Urinary bladder (tissue), 4 donors: ENCODE measurements at places on chromosomes 6 and 20. TPM values are rescaled to one million over a fixed set of nuclear protein-coding genes. Genes with fewer than 3 reads are reported as not detected.

DNA sequence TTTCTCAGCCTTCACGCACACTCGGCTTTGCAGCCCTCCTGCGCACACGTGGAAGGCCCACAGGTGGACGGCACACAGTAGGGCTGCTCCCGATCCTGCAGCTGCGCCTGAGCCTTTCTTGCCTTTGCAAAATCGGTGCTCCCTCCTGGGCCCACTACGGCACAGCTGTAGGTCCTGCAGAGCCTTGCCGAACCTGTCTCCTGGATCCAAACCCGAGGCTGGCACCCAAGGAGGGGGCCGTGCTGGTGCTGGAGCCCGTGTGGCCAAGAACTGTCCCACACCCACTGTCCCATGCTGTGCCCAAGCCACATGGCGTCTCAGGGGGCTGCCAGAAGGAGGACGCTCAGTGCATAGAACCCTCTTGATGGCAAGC, 227.4 kb downstream of the TTLL2 start:
- no peak for DNase-seq

- no peak for DNase-seq
Observed at GRCh38 chr6:445571-446417, 54.2 kb downstream of the IRF4 start.

GRCh38 chr6:12186528-12186927, 103.6 kb upstream of the EDN1 start:
- DNase-seq: no peak

DNA sequence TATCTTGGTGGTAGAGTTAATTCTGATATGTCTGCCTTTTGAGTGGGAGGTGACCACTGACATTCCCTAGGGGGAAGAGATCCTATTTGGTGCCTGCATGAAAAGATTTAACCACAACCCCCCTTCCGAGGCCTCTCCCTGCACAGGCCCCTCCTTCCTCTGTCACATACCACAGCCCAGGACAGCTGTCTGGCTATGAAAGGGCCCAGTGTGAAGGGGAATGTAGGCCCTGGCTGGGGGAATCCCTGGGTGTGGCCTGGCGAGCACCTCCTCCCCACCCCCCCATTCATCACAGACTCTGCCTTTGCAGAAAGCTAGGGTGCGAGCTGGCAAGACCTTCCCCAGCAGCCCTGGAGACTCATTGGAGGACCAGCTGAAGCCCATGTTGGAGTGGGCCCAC, 27.4 kb upstream of the MAPRE1 start:
- DNase-seq: no peak

- DNase-seq: no peak
Observed at GRCh38 chr20:17406051-17406590, 125.1 kb downstream of the BFSP1 start.

- no peak for DNase-seq
Observed at GRCh38 chr6:98871057-98871456, 36.7 kb downstream of the POU3F2 start.

DNA sequence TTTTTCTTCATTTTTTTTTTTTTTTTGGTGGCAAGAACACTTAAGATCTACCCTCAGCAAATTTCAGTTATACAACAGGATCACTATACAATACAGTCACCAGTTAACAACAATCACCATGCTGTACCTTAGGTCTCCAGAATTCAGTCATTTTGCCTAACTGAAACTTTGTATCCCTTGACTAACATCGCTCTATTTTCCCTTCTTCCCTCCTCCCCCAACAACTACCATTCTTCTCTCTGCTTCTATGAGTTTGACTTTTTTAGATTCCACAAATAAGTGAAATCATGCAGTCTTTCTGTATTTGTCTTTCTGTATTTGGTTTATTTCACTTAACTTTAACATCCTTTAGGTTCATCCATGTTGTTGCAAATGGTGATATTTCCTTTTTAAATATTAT, 42.4 kb upstream of the DOK5 start:
- no peak for DNase-seq

DNA sequence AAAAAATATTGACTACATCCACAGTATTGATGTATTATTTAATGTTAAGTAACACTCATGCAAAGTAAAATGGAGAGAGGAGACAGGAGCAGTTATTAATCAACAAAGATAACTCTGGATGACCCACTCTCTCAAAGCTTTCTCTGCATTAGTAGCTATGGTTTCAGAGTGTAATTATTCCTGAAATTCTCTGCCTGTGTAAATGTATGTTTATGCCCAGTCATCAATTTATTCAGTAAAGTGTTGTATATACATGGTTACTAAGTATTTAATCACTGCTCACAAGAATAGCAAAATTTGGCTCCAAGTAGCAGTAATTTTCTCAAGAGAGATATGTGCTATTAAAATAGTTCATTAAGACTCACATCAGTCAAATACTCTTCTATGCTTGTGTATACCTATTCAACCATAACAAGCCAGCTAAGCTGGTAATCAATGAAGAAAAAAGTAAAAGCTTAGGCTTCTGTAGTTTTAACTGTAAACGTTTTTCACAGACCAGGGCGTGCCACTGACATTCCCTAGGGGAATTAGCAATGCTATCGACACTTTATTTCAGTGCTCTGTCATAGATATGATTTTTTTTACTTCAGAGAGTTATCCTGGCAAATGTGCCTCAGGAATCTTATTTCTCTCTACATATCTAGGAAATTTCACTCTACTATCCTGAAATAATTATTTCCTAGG, 54.0 kb upstream of the RAB32 start:
- DNase-seq: no peak

- DNase-seq: no peak
Observed at GRCh38 chr20:64102647-64103354, 4.6 kb downstream of the NPBWR2 start.

GRCh38 chr6:8392569-8392968, 42.8 kb downstream of the SLC35B3 start:
- no peak for DNase-seq

DNA sequence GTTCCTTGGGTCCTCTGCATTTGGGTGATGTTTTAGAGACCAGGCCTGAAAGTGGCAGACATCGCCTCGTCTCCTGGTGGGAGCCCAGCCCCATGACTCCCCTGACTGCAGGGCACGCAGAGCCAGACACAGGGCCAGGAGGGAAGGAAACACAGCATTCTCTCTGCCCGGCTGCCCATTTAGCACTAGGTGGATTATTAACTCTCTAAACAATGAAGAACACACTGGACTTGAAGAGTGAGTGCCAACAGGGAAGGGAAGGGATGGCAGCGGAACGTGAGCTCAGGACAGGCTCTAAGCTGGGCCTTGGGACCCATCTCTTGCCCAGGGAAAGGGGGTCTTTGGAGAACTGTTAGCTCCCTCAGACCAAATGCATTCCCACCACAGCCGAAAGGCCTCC, 80.4 kb downstream of the TBXT start:
- no peak for DNase-seq

- no peak for DNase-seq
Observed at GRCh38 chr20:13212750-13213149, 8.3 kb upstream of the ISM1 start.

- DNase-seq: no peak
Observed at GRCh38 chr6:150567380-150567779, 32.3 kb upstream of the PLEKHG1 start.

DNA sequence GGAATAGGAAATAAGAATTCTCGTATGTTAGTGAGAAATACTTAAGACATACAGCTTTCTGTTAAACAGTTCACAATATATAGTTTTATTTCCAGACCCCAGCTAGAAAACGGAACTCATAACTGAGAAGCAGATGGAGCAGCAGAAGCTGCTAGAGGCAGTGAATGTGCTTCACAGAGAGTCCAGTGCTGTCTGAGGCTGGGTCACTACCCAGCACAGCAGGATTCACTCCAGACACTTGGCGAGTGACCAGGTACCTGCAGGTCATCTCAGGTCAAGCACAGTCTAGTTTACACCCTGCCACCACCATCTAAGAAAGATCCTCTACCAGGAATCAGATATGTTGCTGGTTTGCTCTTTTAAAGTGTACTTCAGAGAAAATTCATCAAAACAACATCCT, 243.1 kb upstream of the RAB32 start:
- DNase-seq: no peak

- no peak for DNase-seq
Observed at GRCh38 chr6:13411484-13411883, 75.9 kb downstream of the GFOD1 start.

Gene C6orf15
- not detected for polyA plus RNA-seq

Gene ACSS1
- polyA plus RNA-seq: 15.1 TPM

Gene ASIP
- polyA plus RNA-seq: 0.80 TPM

Gene OPRM1
- polyA plus RNA-seq: 0.09 TPM

Gene PARD6B
- polyA plus RNA-seq: 0.52 TPM

Gene ETV7
- 1.5 TPM for polyA plus RNA-seq
